ENCODE measurements at places on chromosomes 11 and 22.

DNA sequence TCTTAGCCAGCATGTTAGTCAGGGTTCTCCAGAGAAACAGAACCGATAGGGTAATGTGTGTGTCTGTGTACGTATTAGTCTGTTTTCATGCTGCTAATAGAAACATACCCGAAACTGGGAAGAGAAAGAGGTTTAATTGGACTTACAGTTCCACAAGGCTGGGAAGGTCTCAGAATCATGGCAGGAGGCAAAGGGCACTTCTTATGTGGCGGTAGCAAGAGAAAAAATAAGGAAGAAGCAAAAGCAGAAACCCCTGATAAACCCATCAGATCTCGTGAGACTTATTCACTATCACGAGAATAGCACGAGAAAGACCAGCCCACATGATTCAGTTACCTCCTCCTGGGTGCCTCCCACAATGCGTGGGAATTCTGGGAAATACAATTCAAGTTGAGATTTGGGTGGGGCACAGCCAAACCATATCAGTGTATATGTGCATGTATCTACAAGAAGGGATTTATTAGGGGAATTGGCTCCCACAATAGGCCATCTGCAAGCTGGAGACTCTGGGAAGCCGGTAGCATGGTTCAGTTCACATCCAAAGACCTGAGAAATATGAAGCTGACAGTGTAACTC is 173.7 kb upstream of the NECTIN1 start:
- no peak for DNase-seq

- no peak for DNase-seq
Observed at GRCh38 chr22:44361391-44362126, 48.8 kb upstream of the SHISAL1 start.

GRCh38 chr11:18294862-18295261 is 27.1 kb downstream of the HPS5 start:
- DNase-seq, result no peak

DNA sequence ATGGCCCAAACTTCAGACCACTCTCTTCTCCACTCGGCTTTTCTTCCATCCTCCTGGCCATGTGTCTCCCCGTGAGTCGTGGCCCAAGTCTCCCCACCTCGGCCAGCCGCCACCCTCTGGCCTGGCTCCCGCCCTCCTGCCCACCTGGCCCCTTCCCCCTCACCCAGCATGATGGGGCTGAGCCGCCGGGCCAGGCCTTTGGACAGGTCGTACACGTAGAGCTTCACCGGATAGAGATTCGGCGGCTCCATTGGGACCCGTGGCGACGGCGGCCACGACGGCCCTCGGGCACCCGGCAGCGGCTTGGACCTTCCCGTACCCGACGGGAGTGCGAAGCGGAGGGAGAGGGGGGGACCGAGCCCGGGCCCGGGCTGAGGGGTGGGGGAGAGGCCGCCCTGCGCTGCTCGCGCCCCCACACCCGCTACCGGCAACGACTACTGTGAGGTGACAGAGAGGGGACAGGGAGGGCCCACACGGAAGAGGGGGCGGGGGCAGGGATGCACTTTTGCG is at the start of gene DESI1:
Gene DESI1 (minus strand): TSS at position 455 of the 510 bp plus-strand sequence. CDS start 204 bp downstream, at position 251.
- no peak for DNase-seq

- DNase-seq, result no peak
Observed at GRCh38 chr11:79942090-79942489, 501.3 kb upstream of the TENM4 start.

DNA sequence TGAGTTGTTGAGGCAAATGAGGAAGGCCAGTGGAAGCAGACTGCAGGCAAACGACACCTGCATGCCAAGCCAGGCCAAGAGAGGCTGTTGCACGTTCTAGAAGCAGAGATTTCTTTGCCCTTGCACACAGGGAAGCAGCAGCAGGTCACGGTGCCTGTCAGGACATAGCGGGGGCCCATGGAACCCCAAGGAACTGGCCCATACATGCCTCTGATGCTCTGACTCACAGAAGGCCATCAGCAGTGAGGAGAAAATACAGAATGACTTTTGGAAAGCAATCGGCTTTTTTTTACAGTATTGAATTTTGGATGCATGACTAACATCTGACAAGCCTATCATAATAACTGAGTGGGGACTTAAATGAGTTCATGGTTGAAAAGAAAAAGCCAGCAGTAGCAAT is 123.9 kb downstream of the MPPED1 start:
- DNase-seq, result no peak

GRCh38 chr22:36740716-36741115 is 35.2 kb downstream of the IFT27 start:
- no peak for DNase-seq

DNA sequence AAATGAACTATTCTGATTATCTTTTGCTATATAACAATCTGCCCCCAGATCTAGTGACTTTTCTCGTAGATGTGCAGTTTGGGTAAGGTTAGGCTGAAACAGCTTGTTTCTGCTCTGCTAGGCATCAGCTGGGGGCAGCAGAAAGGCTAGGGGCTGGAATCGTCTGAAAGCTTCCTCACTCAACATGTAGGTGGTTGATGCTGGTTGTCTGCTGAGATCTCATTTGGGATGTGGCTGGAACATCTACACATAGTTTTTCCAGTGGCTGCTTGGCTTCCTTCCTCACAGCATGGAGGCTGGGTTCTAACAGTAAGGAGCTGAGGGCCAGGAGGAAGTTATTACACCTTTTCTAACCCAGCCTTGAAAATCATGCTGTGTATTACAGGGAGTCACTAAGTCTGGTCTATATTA is 30.2 kb downstream of the USP47 start:
- no peak for DNase-seq

- no peak for DNase-seq
Observed at GRCh38 chr11:4180441-4181183, 86.0 kb downstream of the RRM1 start.

DNA sequence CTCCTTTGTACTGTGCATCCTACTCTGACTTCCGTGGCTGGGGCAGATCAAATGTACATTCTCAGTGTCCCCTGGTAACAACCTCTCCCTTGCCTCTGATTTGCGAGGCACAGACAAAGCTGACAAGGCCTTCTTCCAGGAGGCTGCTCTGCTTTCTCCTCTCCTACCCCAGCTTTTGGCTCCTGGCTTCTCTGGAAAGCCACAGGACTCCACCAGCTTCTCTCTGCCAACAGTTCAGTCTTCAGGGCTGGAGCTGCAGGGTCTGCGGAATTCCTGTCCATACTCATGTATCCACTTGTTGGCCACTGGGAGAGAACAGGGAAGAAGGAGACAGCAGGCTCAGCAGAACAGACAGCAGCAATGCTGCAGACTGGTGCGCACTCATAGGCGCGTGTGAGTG is 44.4 kb downstream of the P4HA3 start:
- no peak for DNase-seq

DNA sequence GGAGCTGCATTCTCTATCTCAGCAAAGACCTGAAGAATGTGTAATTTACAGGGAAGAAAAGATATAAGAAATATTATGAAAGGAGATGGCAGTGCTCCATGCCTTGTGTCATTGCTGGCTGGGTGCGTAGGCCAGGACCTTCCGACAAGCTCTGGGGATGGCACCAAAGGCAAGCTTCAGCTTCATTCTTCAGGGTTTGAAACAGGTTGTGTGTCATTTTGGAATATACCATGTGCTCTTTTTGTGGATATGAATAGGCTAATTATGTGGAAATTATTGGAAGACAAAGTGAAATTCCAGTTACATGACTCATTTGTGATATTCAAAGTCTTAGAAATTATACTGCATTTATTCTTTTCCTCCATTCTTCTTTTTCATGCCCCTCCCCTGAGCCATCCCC is 5.7 kb upstream of the KIRREL3 start:
- no peak for DNase-seq

DNA sequence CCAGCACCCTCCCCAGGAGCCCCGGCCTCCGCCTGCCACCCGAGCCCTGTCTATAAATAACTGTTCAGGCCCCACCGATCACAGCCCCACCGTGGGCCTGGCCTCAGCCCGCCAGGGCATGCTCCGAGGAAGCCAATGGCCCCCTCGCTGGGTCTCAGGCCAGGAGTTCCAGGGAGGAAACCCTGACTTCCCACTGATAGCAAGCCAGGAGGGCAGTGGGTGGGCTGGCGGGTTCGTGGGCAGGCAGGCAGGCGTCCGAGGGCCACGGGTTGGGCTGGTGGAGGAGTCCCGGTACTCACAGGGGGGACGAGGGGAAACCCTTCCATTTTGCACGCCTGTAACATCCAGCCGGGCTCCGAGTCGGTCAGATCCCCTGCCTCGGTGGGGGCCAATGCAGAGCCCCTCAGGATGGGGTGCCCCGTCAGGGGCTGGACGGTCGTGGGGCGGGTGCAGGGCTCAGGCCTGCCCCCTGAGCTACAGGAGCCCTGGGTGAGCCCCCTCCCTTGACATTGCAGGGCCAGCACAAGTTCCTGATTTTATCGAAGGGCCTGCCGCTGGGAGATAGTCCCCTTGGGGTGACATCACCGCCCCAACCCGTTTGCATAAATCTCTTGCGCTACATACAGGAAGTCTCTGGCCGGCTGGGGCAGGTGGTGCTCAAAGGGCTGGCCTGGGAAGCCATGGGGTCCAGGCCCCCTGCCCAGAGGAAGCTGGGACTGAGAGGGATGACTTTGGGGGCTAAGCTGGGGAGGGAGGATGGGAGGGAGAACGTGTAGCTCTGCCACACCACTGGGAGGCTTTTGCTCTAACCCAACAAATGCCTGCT is at the start of gene SPI1:
Gene SPI1 (minus strand): TSS at position 538 of the 826 bp plus-strand sequence. CDS start 194 bp downstream, at position 344.
- no peak for DNase-seq

DNA sequence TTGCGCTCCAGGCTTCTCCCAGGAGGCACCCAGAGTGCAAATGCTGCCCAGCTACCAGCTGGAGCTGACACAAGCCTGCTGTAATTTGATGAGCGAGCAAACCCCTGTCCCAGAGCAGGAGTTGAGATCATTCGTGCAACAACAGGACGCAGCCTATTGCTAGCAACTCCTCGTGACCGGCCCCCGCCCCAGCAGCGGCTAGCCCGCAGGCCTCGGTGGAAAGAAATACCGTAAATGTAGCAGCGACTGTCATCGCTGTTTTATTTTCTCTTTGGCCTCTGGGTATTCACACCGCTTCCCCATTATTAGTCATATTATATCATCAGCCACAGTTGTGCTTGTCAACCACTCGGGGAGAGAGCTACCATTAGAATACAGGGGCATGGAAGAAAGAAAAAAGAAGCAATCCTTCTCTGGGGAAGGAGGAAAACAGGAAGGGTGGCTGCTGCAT is 59.2 kb upstream of the ATXN10 start:
- peak; percentile 78 for DNase-seq

DNA sequence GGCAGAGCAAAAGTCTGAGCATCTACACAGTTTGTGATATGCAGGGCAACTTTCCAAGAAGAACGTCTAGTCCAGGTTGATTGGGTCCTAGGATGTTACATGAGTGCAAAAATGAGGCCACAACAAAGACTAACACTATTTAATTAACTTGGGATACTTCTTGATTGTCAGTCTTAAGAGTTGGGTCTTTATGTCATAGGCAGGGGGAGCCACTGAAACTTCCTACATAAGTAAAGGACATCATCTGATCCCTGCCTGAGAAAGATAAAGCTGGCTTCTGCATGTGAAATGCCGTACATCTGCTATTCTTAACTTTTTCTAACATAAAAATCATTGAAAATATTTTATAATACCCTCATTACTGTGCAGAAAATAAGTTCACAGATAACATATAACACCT is 525.5 kb downstream of the NTM start:
- DNase-seq, result no peak

DNA sequence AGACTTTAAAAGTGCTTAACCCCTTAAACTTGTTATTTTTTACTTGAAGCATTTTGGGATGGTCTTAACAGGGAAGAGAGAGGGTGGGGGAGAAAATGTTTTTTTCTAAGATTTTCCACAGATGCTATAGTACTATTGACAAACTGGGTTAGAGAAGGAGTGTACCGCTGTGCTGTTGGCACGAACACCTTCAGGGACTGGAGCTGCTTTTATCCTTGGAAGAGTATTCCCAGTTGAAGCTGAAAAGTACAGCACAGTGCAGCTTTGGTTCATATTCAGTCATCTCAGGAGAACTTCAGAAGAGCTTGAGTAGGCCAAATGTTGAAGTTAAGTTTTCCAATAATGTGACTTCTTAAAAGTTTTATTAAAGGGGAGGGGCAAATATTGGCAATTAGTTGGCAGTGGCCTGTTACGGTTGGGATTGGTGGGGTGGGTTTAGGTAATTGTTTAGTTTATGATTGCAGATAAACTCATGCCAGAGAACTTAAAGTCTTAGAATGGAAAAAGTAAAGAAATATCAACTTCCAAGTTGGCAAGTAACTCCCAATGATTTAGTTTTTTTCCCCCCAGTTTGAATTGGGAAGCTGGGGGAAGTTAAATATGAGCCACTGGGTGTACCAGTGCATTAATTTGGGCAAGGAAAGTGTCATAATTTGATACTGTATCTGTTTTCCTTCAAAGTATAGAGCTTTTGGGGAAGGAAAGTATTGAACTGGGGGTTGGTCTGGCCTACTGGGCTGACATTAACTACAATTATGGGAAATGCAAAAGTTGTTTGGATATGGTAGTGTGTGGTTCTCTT is 2.8 kb downstream of the MALAT1 start:
- DNase-seq, result no peak

GRCh38 chr22:49081261-49081666 is 746.4 kb downstream of the BRD1 start:
- no peak for DNase-seq

GRCh38 chr11:128552783-128553661 is 34.3 kb downstream of the ETS1 start:
- DNase-seq, result no peak

- no peak for DNase-seq
Observed at GRCh38 chr11:134734141-134734845, 322.3 kb upstream of the B3GAT1 start.

DNA sequence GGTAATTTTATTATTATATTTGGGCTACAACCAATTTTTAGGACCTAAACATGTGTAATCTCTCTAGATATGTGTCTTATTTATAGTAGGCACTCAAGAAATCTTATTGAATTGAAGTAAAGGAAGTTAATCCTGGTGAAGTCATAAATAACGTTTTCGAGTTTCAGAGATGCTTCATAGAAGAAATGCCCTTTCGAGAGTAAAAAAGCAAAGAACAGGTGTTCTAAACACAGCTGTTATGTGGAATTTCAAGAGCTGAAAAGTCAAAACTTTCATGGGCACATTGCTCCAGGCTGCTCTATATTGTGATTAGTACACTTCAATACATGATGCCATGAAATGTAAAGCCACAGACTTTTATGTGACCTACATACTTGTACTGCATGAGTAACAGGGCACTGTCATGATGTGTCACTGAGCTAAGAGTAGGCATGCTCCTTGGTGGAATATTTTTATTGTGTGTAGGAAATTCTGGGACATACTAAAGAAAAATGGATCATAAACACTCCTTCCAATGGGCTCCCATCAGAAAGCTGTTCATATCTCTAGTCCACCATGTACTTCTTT is 7.2 kb upstream of the ELMOD1 start:
- no peak for DNase-seq

- DNase-seq, result no peak
Observed at GRCh38 chr11:74532501-74533246, 39.1 kb upstream of the LIPT2 start.

DNA sequence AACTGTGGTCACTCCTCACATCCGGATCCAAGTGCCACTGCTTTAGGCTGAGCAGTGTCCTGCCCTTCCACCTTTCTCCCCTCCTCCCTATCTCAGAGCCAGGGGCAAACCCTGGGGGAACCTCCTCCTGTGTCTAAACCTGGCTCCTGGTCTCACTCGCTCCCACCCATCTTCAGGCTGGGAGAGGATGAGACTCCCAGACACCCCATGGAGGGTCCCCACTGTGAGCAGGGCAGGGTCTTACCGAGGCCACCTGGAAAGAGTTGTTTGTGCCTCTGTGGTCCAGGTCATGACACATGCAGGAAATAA is 93.6 kb downstream of the PDE2A start:
- no peak for DNase-seq

GRCh38 chr11:13923716-13924650 is 38.5 kb upstream of the SPON1 start:
- DNase-seq, result no peak

Data from H4 (cell line).